ENCODE measurements at places on chromosomes 16 and 17.

DNA sequence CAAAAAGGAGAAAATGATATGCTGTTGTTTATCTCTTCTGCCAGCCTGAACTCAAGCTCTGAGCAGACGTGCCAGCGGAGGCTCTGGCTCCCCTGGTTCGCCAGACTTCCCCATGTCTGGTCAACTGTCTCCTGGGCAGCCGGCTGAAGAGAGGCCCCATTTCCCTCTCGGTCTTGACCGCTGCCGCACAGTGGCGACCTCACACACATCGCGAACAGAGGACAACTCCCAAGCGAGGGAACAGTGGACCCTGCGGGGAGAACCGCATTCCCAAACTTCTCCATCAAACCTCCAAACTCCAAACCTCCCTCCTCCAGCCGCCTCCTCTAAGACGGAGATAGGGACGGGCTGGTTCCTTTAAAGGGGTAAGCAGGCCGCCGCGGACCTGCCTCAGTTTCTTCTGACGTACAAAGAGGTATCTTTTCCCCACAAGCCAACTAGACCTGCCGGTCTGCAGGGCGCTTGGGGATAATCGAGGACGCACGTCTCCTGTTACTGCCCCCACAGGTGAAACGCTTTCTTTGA lies 24.9 kb upstream of the RFFL start:
- DNase-seq: peak; percentile 52

- DNase-seq: no peak
These were observed 19.3 kb upstream of the TBX2 start for GRCh38 chr17:61380217-61380835.

DNA sequence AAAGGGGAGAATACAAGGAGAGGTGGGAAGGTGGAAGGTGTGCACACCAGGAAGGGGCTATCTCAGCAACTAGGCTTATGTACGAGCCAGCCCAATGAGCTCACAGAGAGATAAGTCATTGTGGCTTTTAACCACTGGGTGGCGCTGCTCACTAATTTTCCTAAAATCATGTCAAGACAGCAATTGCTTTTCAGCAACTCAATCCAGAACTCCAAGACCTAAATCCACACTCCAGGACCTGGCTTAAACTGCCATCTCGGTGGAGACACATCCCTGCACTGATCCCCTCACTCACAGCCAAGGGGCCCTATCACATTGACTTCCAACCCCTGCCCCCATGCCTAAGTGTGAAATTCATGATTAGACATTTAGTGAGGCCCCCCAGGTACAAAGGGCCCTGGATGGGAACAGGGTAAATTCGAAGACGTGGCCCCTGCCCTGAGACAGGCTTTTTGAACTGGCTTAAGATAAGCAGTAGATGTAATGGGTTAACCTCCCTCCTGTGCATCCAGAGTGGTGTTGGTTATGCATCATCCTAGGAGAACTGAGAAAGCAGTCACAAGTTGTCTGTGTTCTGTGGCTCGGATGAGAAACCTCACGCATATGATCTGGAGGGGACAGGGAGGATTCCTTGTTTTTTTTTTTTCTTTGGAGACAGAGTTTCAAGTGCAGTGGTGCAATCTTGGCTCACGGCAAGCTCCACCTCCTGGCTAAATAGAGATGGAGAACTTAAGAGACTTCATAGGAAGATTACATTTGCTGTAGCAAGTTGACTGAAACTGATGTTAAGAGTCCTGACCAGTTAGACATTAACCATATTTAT lies 11.5 kb downstream of the CCL16 start:
- DNase-seq: peak; percentile 85

GRCh38 chr16:80418517-80419355 lies 122.1 kb upstream of the DYNLRB2 start:
- DNase-seq: no peak

- DNase-seq: peak; percentile 34
These were observed 878 bp upstream of the TRIM25 start for GRCh38 chr17:56914581-56915273.

DNA sequence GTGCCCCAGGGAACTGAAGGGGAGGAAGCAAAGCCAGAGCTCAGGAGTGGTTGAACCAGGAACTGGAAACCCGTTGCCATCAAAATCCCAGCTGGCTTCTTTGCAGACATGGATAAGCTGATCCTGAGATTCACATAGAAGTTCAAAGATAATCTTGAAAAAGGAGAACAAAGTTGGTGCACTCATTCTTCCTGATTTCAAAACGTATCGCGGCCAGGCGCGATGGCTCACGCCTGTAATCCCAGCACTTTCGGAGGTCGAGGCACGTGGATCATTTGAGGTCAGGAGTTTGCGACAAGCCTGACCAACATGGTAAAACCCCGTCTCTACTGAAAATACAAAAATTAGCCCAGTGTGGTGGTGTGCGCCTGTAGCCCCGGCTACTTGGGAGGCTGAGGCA lies 7.1 kb downstream of the RAP1GAP2 start:
- no peak for DNase-seq

GRCh38 chr17:19401321-19402010 lies 9.6 kb upstream of the RNF112 start:
- no peak for DNase-seq

GRCh38 chr17:44267818-44268490 lies at the start of gene SLC4A1:
SLC4A1 (minus strand) TSS chr17:44268135; CDS start chr17:44262866, 5,269 bp downstream.
- no peak for DNase-seq
